Sigmoid colon (tissue), 7 donors: ENCODE measurements at places on chromosomes 3 and 15. TPM values are rescaled to one million over a fixed set of nuclear protein-coding genes. Genes with fewer than 3 reads are reported as not detected.

DNA sequence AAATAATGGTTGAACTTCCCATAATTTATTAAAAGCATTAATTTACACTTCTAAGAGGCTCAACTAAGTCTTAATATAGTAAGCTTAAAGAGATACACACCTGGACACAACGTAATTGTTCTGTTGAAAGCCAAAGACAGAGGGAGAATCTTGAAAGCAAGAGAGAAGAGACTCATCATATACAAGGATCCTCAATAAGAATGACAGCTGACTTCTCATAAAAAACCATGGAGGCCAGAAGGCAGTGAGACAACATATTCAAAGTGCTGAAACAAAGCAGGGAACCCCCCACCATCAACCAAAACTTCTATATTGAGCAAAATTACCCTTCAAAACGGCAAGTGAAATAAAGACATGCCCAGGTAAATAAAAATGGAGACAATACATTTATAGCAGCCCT is 16.6 kb upstream of the GABRG3 start:
- DNase-seq, result no peak

GRCh38 chr3:177420651-177421480 is 223.6 kb upstream of the TBL1XR1 start:
- no peak for DNase-seq

DNA sequence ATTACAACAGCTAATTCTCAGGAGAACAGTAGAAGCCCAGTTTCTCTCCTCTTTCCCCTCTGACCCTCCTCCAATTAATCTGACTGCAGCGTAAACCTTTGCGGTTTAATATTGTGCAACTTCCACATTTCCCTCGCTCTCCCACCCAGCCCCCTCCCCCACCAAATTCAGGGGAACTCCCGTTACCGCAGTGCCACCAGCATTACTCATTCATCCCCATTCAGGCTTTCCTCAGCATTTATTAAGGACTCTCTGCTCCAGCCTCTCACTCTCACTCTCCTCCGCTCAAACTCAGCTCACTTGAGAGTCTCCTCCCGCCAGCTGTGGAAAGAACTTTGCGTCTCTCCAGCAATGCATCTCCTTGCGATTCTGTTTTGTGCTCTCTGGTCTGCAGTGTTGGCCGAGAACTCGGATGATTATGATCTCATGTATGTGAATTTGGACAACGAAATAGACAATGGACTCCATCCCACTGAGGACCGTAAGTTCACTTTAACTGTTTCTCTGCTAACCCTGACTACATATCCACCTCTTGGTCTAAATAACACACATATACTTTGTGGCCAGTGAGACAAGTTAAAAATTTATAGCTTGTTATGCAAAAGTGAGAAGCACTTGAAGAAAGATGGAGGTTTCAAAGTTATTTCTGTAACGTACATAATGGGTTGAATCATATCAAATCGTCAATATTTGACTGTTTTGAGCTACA is at the start of gene PTX3:
Gene PTX3, plus strand, starts transcription at position 268 of the 709 bp plus-strand sequence. Its CDS starts 84 bp downstream, at position 352.
- peak; percentile 75 for DNase-seq

SLC6A6 gene
- total RNA-seq, result 8.4 TPM

TPM1 gene
- total RNA-seq, result 2,634 TPM

CCR4 gene
- not detected for total RNA-seq

PLA1A gene
- 1.4 TPM for total RNA-seq

- DNase-seq, result no peak
These were observed 7.1 kb upstream of the TMEM207 start for GRCh38 chr3:190456770-190457169.

ANKRD34C gene
- not detected for total RNA-seq

KNL1 gene
- 0.36 TPM for total RNA-seq

NPAP1 gene
- not detected for total RNA-seq

GRCh38 chr3:107429320-107430181 is 52.3 kb downstream of the CCDC54 start:
- DNase-seq, result peak; percentile 92

GRCh38 chr15:96349034-96349856 is 18.7 kb downstream of the NR2F2 start:
- DNase-seq, result no peak

SI gene
- not detected for total RNA-seq

- DNase-seq, result no peak
These were observed 30.6 kb upstream of the PRICKLE2 start for GRCh38 chr3:64255741-64256340.

GRCh38 chr3:196631682-196632045 is 7.8 kb upstream of the NRROS start:
- no peak for DNase-seq

MAGI1 gene
- total RNA-seq, result 54.0 TPM

DNA sequence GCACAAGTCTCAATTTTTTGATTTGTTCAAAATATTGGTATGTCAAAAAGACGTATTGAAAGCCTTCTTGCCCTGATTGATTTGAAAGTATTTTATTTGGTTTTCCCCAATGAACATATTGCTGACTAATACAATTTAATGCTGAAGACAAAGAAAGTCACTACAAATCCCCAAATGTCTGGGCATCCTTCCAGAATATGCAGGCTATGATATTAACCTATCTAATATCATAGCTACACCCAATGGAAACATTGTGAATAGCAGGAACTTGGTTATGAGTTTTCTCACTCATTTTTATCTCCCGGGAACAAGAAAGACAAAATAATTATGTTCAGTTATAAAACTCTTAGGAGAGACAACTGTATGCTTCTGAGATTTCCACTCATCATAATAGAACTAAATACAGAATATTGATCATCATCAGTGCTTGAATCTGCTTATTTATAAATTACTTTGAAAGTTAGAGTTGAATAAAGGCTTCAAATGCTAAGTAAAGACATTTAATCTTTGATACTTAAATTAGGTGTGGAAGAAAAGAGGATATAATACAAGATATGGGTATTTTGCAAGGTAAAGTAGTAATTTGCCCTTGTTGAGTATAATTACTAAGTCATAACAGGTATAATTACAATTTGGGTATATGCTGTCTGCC is 483.9 kb downstream of the RBMS3 start:
- no peak for DNase-seq

GRCh38 chr15:32861174-32861573 is 143.4 kb downstream of the GREM1 start:
- DNase-seq, result no peak

SH2D7 gene
- total RNA-seq, result not detected

DUOXA2 gene
- total RNA-seq, result not detected

GRCh38 chr3:187242435-187242834 is 45.1 kb downstream of the RTP1 start:
- DNase-seq, result no peak

GOLGA6B gene
- not detected for total RNA-seq

RBP2 gene
- total RNA-seq, result not detected

TRAIP gene
- total RNA-seq, result 1.5 TPM

TUSC2 gene
- total RNA-seq, result 23.2 TPM

WDR49 gene
- total RNA-seq, result 0.81 TPM

GRCh38 chr15:58548308-58549012 is 116.7 kb downstream of the LIPC start:
- no peak for DNase-seq

GOLGA8G gene
- total RNA-seq, result 0.55 TPM

DNA sequence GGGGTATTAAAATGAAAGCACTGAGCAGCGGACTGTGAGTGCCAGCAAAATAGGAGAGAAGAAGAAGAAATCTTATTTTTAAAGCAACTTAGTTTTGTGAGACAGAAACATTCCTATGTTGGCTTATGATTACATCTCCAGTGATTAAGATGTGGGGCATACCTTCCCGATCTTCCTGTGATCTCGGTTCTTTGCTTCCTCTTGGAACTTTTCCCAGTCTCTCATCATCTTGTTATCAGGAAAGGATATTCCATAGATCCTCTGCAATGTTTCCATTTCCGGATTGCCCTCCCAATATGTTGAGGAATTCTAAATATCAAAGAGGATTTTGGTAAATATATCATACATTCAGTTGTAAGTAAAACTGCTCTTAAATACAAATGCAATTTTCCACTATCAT is 22.2 kb downstream of the TARS3 start:
- no peak for DNase-seq

- no peak for DNase-seq
These were observed 57.2 kb downstream of the USP13 start for GRCh38 chr3:179710079-179710478.

GRCh38 chr3:73465926-73466325 is 158.8 kb downstream of the PDZRN3 start:
- DNase-seq, result no peak

DNA sequence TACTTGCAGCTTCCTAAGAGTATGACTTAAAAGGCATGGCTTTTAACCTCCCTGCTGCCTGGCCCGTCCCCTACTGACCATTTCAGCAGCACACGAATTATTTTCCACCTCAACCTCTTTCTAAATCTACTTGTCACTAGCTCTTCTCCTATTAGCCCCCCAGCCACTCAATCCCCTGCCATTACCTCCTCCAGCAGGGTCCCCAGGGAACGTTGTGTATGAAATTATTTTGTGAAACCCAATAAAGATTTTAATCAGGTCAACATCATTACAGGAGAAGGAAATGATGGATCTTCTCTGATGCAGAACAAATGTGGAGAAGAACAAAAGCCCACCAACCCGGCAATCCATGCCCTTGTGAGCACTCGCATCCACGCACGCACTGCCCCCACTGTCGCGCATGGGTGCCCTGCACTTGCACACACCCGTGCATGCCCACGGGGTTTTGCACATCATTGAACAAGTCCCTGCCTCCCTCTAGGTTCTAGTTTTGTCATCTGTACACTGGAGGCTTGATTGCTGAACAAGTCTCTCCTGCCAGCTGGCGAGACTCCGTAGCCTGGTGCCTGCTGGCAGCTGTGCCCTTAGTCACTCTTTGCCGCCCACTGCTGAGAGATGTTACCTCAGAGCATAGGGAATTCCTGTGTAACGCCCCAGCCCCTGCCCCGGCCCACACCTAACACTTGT is 51.6 kb downstream of the LINGO1 start:
- no peak for DNase-seq

PLSCR5 gene
- not detected for total RNA-seq

- DNase-seq, result no peak
These were observed 84.4 kb upstream of the HES1 start for GRCh38 chr3:194051366-194052149.
